ENCODE measurements at places on chromosomes 6 and 20.

DNA sequence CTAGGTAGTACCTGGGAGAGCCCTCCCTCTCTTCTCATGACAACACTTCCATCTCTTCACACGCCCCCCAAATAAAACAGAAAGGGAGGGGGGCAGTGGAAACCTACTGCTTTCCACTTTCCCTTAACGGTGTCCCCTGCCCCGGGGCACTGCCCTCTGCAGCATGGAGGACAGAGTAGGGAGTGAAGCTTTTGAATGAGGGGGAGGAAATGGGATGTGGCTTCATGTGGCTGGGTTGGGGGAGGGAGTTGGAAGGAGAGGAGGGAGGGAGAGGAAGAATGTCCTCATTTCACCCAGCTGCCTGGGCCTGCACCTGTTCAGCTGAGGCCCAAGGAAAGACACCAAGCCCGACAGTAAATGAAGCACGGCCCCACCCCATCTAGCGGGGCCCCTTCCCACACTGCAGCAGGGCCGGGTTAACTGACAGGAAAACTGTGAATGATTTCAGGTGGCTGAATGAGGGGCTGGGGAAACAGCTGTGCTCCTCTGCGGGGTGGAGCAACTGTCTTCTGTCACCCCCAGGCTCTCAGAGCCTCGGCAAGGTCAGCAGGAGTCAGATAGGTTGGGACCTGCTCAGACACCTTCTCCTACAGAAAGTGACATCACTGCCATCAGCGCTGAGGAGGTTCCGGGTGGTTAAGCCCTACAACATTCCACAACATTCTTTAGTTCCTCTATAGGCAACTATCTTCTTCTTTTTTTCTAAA is 40.0 kb upstream of the TAF8 start:
- no peak for DNase-seq

GRCh38 chr6:158620963-158621693 is 23.4 kb downstream of the DYNLT1 start:
- no peak for DNase-seq

DNA sequence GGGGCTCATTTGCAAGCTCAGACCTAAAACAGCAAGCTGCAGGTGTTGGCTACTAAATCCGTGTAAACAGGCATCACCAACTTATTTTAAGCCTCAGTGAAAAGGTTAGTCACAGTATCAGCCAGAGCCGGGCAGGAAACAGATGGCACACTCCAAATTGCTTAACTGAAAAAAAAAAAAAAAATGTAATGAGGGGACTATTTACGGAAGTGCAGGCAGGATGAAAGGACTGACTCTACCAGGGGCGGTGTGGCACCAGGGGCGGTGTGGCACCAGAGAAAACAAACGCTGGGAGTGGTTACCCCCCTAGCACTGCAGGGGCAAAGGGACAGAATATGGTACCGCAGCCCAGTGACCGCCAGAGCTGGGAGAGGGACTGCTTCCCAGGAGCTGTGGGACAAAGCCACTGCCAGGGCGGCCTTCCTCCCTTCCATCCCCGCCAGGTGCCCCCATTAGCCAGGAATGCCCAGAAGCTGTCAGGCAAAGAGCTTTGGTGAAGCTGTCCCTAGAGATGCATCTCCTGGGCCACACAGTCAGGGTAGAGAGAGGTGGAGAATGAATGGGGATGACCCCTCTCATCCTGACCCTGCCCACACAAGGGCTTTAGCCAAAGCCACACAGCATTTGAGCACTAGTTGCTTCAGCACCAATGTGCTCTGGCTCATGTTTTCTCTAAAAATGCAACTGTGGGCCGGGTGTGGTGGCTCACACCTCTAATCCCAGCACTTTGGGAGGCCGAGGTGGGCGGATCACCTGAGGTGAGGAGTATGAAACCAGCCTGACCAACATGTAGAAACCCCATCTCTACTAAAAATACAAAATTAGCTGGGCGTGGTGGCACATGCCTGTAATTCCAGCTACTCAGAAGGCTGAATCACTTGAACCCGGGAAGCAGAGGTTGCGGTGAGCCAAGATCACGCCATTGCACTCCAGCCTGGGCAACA is 39.6 kb upstream of the GFOD1 start:
- DNase-seq, result no peak

- DNase-seq, result no peak
Measured at GRCh38 chr6:122049341-122049740, 350.1 kb upstream of the HSF2 start.

DNA sequence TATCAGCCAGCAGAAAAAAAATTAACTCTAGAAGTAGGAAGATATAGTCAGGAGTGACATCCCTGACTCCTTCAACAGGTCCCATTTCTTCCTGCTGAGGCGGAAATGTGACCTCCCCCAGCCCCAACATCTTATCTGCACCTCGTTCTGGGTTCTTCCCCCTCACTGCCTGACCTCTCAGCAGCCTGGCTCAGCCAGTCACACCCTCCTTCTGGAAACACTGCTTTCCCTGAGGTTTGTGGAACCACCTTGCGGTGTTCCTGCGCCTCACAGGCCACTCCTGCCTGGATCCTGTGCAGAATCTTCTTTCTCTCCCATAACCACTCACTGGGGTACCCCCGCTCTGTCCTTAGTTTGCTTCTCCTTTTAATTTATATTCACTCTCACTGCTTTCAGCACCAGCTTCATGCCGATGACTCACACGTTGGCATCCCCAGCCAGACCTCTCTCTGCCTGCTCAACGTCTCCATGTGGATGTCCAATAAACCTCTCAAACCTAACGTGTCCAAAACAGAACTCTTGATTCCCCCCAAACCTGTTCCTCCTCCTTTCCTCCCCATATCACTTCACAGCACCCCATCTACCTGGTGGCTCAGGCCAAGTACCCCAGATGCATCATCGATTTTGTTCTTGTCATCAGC is 222.8 kb upstream of the PLN start:
- DNase-seq, result no peak

- no peak for DNase-seq
Measured at GRCh38 chr6:77245026-77245425, 218.3 kb downstream of the HTR1B start.

- peak; percentile 52 for DNase-seq
Measured at GRCh38 chr20:9458138-9458796, 56.1 kb upstream of the LAMP5 start.

DNA sequence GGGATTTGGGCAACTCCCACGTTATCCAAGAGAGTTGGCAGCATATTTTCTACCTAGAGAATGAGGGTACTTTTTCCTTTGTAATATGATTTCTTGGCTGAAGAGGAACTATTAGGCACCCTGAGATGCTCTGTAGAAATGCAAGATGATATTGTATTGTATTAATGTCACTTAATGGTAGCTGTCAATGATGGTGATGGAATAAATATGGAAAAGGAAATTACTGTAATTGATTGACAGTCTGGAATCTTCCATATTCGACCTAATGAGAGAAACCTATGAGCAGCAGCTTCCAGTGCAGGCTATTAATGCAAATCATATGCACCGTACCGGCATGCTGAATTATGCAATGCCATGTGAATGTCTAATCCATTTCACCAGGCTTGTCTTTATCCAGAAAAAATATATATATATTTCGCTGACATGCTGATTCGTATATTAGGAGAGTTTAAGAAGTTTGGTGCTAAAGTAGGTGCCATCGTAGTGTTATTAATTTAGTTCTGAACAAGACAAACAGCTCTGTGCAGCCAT is 494.2 kb upstream of the JARID2 start:
- DNase-seq, result no peak

- no peak for DNase-seq
Measured at GRCh38 chr20:14477125-14477524, 139.7 kb upstream of the FLRT3 start.

GRCh38 chr6:160355001-160355400 is 6.8 kb downstream of the SLC22A3 start:
- no peak for DNase-seq

Data from HuH-7 (cell line).